H9 (cell line): ENCODE measurements at places on chromosomes 2 and 18. TPM values are rescaled to one million over a fixed set of nuclear protein-coding genes. Genes with fewer than 3 reads are reported as not detected.

DNA sequence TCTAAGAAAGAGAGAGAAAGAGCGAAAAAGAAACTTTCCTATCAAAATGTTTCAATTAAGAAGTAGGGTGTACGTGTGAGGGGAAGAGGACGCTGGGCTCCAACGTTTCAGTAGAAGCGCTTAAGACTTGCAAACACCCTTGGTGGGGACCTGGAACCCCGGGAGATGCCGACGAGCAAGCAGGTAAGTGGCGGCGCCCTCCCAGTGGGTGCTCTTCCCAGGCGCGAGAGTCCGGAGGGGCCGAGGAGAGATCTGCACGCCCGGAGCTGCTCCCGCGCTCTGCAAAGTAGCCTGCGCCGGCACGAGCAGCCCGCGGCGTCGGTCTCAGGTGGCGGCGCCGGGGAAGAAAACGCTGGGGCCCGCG is 678 bp upstream of the OTX1 start:
- peak; percentile 65 for DNase-seq

DNA sequence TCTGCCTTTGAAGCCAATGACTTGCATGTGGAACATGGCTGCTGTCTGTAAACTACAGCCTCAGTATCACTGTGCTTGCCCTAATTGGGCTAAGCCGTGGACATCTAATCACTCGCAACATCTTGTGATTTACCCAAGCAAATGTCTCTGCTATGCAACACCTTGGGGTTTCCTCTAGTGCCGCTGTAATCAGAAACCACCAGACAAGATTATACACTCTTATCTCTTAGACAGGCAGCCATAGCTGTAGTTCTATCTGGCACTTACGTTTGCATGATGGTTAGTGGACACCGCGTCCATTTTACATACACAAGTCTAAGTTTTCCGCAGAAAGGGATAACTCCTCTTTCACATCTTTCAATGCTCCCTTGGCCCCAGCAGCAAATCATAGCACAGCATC is 204.3 kb upstream of the CCDC68 start:
- DNase-seq: no peak

DNA sequence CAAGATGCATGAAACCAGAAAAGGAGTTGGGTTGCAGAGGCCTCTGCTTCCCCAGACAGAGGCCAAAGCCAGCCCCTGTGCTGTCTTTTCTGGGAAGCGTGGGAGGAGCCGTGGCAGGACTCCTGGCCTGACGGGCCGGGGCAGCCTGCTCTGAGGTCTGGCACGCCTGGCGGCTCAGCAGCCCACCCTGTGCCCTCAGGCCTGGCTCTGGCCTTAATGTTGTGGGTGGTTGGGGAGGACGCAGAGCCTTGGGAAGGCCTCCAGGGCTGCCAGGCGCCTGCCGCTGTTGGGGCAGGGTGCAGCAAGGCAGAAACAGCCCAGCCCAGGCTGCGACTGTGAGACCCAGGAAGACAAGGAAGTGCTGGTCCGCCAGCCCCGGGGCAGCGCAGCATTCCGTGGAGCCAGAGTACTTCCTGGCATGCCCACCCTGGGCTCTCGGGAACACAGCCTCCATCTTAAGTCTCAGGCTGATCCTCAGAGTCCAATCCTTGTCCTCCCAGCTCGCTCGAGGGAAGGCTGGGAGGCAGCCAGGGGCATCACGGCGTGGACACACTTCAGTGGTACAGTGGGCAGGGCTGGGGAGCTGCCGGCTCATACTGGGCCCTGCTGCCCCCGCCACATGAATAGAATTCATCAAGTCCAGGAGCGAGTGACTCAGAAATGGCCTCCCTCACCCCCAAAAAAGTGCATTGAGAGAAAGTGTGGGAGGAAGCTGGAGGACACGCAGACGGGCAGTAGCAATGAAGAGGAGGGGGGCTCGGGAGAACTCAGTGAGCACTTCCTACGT is 72.6 kb downstream of the EMX1 start:
- peak; percentile 34 for DNase-seq

- no peak for DNase-seq
These were observed 334.5 kb downstream of the PIK3C3 start for GRCh38 chr18:42289526-42289925.

The FEV gene
- total RNA-seq: not detected in 2 replicates
